Ureter (tissue), 1 donor: ENCODE measurements at places on chromosomes 5 and 9. TPM values are rescaled to one million over a fixed set of nuclear protein-coding genes. Genes with fewer than 3 reads are reported as not detected.

The LPAR1 gene
- 67.6 TPM for total RNA-seq

The MXD3 gene
- 7.8 TPM for total RNA-seq

The CD180 gene
- total RNA-seq, result 2.1 TPM

The PCAT7 gene
- total RNA-seq, result 0.94 TPM

The CARTPT gene
- total RNA-seq, result not detected

The PSAT1 gene
- 139 TPM for total RNA-seq
